AG09309 (cell line): ENCODE measurements at places on chromosomes 2 and 18.

GRCh38 chr2:156675896-156676295, 239.7 kb downstream of the GPD2 start:
- no peak for DNase-seq

- DNase-seq: no peak
Observed at GRCh38 chr2:96240341-96241038, 25.3 kb downstream of the TMEM127 start.

DNA sequence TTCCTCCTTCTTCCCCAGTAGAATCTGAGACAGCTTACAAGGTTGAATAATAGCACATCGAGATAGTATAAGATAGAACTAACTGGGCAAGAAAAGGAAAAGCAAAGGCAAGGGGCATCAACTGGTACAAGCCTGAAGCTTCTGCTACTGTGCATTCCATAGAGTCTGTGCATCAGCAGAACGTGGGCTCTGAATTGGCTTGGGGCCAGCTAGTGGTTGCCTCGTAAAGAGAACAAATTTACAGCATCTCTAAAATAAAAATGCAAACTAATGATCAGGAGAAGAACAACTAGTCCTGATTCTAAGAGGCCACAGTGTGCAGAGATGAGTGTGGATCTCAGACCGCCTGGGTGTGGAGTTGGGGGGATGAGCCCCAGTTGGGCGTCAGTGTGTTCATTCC, 36.6 kb downstream of the UPP2 start:
- no peak for DNase-seq

DNA sequence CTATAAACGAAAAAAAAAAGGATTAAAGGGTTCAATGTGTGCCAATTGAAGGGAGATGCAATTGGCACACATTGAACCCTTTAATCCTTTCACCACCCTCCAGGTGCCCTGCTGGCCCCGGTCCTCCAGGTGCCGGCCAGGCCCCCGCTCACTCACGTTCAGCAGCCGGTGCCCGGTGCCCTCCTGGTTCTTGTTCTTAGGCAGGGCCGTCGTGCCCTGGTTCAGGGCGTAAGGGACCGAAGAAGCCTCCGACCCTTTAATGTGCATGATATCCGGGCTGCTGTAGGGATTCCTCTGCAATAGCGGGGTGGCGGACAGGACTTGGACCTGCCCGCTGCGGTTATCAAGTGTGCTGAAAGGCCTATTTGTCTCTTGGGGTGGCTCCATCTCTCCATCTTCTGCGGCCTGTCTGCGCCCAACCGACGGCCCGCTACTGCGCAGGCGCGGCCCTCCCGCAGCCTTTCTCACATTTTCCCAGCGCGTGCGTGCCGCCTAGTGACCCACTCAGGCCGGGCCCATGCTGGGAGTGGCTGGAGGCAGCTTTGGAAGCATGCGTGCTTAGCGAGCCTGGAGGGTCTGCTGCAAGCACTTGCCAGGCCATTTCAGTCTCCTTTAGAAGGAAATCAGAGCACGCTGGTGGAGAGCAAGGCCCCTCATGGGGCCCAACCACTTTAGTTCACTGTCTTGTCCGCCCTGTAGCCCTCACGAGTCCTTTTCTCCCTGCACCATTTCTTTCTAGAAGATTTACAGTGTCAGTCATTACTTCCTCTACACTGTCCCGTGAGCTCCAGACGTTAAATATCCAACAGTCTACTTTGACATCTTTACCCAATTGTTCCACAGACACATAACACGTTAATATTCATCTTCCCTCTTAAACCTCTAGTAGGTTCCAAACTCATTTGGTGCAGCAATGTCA, 24.3 kb downstream of the TMEM237 start:
- no peak for DNase-seq

DNA sequence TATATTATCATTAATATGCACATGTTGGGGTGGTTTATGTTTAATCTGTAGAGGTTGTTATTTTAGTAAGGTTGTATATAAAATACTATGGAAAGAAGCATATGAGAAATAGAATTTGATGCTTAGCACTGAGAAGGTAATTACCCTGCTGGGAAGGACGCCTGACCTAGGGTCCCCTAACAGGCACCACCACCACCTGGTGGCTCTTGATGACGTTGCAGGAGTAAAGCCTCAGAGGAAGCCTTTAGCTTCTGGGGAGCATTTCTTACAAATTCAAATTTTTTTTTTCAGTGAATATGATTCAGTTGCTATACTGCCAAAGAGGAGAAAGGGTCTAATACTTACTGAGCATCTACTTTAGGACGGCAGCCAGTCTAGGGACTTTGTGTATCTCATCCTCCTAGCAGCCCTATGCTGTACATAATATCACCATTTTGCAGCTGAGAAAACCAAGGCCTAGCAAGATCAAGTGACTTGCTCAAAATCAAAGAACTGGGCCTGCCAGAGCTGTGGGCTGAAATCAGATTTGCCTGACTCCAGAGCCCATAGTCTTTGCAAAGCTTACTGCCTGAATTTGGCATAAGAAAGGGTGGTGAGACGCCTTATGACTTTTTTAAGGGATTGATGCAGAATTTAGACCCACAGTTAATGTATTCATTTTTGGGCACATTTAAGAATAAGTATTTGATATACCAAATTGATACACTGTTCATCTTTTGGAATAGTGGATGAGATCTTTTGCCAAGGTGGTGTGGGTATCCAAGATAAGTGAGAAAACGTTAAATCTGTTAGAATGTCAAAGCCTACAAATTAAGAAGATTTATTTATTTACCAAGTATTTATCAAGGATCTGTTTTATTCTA, 78.8 kb upstream of the GAREM1 start:
- DNase-seq: no peak
